Upper lobe of right lung (tissue), 1 donor: ENCODE measurements at places on chromosomes 4 and X. TPM values are rescaled to one million over a fixed set of nuclear protein-coding genes. Genes with fewer than 3 reads are reported as not detected.
A peak's percentile ranks its signal among the peaks of the same experiment; 100 is the strongest.

GRCh38 chrX:71111921-71112431 is 599 bp upstream of the IL2RG start:
- H3K4me1 ChIP-seq = no peaks in the 10 kb centered on the region
- peak overlapping the region; percentile 26 for H3K4me3 ChIP-seq
- peak overlapping the region; percentile 42 for H3K27ac ChIP-seq
- H3K27me3 ChIP-seq = no peaks in the 10 kb centered on the region
- DNase-seq = no peak

DNA sequence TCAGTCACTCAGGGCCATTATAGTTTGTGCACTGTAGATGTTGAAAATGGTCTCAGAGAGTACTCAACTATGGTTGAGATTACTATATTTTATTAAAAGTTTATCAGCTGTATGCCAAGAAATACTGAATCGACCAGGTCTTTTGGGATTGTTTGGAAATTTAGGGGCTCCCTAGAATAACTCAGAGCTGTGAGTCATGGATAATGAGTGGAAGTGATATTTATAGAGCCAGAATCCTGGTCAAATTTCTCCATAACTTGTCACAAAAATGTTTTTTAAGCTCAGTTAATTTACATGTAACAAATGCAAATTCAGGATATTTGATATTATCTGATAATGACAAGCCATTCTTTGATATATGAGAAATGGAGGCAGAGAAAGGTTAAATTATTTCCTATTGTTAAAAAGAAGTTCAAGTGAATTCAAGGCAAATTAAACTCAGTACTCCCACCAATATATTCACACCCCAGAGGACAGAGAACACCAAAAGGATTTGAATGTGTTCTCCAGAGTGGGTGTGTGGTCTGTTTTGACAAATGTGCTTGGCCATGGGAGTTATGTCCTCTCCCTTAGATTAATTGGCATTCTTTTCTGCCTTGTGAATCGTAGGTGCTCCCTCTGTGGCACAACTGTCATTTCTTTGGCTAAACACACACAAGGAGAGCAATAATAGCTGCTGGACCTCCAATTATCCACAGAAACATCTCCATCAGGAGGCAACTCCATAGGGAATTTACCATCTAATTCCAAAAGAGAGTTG is 37.7 kb downstream of the ARHGAP24 start:
- H3K4me3 ChIP-seq = no peak overlapping the region
- H3K36me3 ChIP-seq = no peaks in the 10 kb centered on the region
- H3K4me1 ChIP-seq = no peaks in the 10 kb centered on the region
- DNase-seq = no peak

- H3K4me1 ChIP-seq = no peaks in the 10 kb centered on the region
- H3K27me3 ChIP-seq = no peaks in the 10 kb centered on the region
- no peak overlapping the region for H3K4me3 ChIP-seq
- no peaks in the 10 kb centered on the region for H3K36me3 ChIP-seq
- no peak overlapping the region for H3K27ac ChIP-seq
Observed at GRCh38 chr4:188822698-188823097, 683.5 kb downstream of the TRIML1 start.

DNA sequence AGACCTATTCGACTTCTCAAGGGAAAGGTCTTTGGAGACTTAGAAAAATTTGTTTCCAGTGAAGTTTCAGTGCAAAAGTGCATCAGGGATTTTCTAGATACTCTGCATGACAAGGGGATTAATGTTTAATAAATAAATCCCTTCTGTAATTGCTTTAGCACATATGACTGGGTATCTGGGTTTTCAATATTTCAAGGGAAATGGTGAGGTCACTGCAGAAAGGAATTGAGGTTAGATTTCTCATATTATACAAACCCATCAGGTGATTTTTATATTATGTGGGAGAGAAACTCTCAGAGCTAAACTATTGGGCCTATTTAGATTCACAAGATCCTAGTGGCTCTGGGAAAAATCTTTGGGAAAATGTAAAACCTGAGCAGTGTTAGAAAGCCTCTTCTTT is 48.3 kb upstream of the SLC4A4 start:
- no peak overlapping the region for H3K4me3 ChIP-seq
- DNase-seq = no peak
- no peak overlapping the region for H3K27ac ChIP-seq
- H3K27me3 ChIP-seq = no peaks in the 10 kb centered on the region
- no peaks in the 10 kb centered on the region for H3K36me3 ChIP-seq
- no peaks in the 10 kb centered on the region for H3K4me1 ChIP-seq

The SSX3 gene
- not detected for total RNA-seq

The CDKL5 gene
- 33.8 TPM for total RNA-seq

The ADH1C gene
- 6.8 TPM for total RNA-seq
